ENCODE measurements at places on chromosomes 2 and 18.

GRCh38 chr2:57570961-57571360 is 475.6 kb upstream of the VRK2 start:
- no peak for DNase-seq

DNA sequence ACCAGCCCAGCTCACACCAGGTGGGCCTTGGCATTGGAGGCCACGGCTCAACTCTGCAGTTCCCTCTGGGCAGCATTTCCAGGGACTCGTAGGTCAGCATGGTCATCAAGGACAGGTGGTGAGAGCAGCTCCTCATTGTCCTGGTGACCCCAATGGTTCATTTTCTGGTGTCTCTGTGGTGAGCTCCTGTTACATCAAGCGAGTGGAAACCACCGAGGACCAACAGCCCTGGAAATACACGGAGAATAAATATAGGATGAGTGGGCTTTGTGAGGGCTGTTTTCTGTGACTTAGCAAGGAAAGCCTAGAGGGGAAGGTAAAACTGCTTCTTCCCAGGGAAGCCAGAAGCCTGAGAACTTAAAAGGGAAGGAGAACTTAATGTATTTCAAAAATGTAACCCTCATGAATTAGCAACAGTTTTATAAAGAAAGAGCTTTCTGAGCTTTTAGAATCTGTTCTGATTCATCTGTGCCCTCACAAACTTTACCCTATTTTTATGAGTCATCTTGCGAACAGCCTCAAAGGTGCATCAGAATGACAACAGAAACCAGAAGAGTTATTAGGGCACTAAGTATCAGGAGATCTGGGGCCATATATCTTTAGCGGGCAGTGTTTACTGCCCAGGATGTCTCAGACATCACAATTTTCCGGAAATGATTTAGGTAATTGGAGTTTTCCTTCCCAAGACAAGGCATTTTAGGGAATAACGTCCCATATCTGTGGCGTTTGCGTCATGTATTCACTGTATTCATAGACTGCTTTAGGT is 18.7 kb downstream of the C2orf92 start:
- DNase-seq, result no peak

GRCh38 chr2:190853531-190854383 is 26.9 kb upstream of the GLS start:
- peak; percentile 64 for DNase-seq

- no peak for DNase-seq
Measured at GRCh38 chr2:11132036-11132671, 23.1 kb upstream of the SLC66A3 start.

DNA sequence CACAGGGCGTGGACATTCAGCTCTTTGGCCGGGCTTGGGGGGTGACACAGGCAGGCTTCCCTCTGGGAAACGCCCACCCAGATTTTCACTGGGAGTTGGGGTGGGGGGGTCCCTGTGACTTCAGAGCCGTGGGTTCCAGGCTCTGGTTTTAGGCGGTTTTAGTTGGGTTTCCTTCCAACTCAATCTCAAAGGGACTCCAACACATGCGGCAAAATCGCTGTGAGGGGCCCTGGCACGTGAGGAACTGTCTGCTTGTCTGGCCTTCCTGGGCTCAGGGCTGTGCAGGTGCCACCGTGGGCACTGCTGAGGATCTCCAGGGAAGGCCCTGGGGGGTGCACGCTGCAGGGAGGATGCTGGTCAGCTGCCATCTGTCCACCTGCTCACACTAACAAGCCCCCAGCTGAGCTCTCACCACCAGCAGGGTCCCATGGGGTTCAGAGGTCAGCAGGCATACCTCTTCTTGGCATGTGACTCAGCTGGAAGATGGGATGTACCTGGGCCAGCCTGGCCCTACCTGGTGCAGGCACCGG is 11.7 kb downstream of the HS6ST1 start:
- DNase-seq, result no peak

DNA sequence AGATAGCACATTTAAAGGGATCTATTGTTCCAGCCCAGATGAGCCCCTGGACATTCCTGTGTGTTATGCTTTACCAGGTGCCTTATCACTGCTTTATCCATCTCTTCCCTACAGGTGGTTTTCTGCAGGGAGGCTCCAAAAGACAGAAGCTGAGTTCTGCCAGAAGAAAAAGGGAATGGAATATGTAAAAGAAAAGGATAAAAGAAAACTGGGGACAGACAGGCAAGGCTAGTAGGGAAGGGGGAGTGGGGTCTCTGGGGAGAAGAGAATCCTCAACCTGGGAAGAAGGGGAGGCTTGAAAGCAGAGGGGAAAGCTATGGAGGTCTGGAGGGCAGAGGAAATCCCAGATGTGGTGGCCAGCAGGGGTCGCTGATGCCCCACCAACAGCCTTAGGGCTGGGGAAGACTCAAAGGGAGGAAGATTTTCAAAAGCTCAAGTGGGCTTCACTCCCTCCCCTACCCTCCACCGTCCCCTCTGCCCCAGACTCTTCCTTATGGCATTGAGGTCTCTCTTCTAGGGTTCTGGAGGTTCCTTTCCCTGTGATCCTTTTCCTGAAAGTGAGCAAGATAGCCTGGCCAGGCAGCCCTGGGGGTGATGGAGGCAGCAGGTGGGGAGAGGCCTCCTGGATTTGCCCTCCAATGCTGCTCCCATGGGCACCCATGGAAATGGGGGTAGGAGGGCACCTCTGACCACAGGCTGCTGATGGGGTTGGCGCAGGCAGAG is 178.1 kb upstream of the PKDCC start:
- peak; percentile 33 for DNase-seq

GRCh38 chr2:43358410-43359201 is 132.2 kb upstream of the ZFP36L2 start:
- no peak for DNase-seq

DNA sequence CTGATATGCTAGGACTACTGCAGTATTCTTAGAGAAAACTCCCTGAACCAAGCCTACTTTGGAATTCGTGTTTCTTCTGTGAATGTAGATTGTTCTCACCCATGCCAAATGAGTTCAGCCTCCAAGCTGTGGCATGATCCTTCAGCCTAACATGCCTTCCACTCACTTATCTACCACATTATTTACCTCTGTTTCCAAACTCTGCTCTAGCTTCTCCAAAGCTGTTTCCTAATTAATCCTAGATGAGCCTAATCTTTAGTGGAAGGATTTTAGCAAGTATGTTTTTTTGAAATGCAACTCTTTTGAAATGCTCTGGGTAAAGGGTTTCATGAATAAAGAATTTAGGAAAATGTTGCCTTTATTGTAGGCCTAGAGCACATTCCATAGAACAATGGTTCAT is 152.9 kb upstream of the MMADHC start:
- no peak for DNase-seq

DNA sequence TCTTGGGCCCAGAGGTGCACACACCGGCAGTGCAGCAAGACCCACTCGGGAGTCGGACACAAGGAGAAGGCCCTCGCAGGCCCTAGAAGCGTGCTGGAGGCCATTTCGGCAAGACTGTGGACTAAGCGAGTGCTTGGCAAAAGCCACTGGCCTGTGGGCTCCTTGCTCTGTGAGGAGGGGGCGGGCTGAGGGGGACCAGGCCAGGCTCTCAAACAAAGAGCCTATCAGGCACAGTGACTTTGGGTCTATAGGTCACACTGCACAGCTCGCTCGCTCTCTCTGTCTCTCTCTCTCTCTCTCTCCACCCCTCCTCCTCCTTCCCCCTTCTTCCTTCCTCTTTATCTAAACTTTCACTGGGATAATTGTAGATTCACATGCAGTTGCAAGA is 23.6 kb upstream of the ZCCHC2 start:
- peak; percentile 47 for DNase-seq

- DNase-seq, result no peak
Measured at GRCh38 chr2:12539776-12540562, 176.8 kb upstream of the TRIB2 start.

DNA sequence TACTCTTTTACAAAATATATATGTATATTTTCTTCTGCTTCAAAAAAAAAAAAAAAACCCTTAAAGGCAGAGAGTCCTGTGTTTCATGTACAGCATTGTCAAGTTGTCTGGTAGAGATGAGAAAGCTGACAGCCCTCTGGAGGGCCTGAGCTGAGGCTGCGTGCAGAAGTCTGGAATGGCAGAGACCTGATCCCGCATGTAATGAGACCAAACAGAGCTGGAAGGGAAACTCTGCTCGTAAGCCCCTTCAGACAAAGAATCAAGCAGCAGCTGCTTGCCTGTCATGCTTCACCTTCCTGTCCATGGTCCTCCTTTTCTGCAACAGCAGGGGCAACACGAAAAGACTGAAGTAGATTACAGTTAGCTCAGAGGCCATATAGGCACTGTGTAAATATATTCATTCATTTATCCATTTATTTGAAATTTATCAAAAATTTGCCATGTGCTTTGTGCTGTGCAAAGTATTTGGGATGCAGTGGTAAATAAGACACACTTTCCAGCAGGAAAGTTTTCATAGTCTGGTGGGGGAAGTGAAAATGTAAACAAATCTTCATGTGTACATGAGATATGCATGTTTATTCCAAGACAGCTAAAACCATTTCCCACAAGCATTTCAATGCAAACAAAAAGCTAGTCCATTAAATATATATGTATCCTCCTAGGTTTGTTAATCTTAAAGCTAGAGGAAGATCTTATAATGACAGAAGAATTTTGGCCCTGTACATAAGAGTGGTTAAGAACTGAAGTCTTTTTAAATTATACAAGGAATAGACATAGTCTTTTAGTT is 912.7 kb downstream of the CPS1 start:
- no peak for DNase-seq

DNA sequence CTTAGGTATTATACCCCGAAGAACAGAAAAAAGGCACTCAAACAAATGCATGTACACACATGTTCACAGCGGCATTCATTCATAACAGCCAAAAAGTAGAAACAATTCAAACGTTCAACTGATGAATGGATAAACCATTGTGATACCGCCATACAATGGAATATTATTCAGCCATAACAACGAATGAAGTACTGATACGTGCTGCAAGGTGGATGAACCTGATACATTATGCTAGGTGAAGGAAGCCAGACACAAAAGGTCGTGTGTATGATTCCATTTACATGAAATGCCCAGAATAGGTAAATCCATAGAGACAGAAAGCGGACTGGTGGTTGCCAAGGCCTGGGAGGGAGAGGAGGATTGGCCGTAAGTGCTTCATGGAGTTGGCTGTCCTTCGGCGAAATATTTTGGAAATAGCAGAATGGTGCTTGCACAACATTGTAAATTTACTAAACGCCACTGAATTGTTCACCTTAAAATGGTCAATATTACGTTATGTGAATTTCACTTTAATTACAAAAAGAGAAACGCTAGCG is 750 bp upstream of the RMP24 start:
- DNase-seq, result no peak

- DNase-seq, result no peak
Measured at GRCh38 chr18:3692691-3693090, 242.7 kb downstream of the TGIF1 start.

- DNase-seq, result no peak
Measured at GRCh38 chr2:162734866-162735265, 103.7 kb downstream of the KCNH7 start.

GRCh38 chr2:104836265-104836664 is 17.6 kb upstream of the POU3F3 start:
- DNase-seq, result no peak

DNA sequence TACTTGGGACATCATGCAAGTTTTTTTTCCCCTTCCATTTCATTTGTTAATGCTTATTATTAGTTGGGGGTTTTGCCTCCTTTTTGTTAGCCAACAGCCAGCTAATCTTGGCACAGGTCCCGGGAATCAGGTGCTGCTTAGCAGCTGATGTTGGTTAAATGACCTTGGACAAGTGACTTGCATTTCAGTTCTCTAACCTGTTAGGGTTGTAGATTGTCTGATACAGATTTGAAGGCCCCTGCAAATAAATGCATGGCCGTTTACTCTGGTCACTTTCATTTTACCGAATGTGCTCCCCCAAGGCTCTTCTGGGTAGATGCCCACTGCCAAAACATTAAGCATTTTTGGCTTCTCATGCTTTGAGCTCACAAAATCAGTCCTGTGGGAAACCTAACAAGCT is 120.9 kb downstream of the SPTBN1 start:
- DNase-seq, result no peak

GRCh38 chr2:223176970-223177369 is 125.0 kb downstream of the KCNE4 start:
- DNase-seq, result no peak

- DNase-seq, result peak; percentile 9
Measured at GRCh38 chr2:46179037-46179621, 118.1 kb upstream of the EPAS1 start.

GRCh38 chr2:200795028-200795440 is 16.7 kb upstream of the BZW1 start:
- no peak for DNase-seq

GRCh38 chr2:55099493-55099877 is 49.2 kb upstream of the RTN4 start:
- no peak for DNase-seq

DNA sequence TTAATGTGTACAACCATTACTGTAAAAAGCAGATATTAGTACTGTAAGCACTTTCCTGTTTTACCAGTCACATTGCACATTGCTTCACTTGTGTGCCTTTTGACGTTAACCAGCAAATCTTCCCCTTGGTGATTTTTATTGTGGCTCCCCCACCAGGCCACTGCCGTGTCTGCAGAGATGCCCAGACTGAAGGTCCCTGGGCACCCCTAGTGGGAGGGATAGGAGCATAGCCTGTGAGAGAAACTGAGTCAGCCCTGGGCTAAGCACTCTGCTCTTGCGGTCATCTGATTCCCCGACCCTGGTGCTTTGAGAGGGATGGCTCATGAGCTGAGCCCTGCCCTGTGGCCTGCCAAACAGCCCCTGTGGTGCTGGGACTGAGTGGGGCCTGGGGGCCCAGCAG is 73.4 kb downstream of the INPP4A start:
- peak; percentile 70 for DNase-seq

- peak; percentile 29 for DNase-seq
Measured at GRCh38 chr2:85765081-85765731, 11.4 kb downstream of the ATOH8 start.

DNA sequence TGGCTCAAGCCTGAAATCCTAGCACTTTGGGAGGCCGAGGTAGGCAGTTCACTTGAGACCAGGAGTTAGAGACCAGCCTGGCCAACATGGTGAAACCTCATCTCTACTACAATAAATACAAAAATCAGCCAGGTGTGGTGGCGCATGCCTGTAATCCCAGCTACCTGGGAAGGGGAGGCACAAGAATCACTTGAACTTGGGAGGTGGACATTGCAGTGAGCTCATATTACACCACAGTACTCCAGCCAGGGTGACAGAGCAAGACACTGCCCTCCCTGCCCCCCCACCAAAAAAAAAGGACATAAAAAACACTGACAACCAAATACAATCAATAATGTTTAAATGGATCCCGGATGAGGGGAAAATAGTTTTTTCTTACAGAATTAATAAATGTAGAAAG is 7.8 kb downstream of the TIA1 start:
- no peak for DNase-seq

DNA sequence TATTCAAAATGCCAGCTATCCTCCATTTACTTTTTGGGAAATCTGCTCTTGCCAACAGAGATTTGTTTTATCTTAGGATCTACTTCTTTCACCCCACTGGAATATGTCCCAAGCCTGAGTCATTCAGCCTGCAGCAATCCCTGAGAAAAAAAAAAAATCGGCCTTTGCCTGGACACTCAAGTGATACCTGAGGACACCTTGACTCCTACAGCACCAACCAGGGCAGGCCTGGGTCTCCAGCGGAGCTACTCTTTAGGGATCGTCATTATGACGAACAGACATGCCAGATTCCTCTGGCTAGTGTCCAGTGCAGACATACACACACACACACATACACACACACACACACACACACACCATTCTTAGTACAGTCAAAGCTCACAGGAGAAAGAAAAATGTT is 2.2 kb upstream of the UGT1A6 start:
- DNase-seq, result no peak

GRCh38 chr2:104704496-104705245 is 149.2 kb upstream of the POU3F3 start:
- no peak for DNase-seq

All from CD14-positive monocyte (primary cell).